RCC 7860 (cell line): ENCODE measurements at places on chromosomes 1 and 21.

DNA sequence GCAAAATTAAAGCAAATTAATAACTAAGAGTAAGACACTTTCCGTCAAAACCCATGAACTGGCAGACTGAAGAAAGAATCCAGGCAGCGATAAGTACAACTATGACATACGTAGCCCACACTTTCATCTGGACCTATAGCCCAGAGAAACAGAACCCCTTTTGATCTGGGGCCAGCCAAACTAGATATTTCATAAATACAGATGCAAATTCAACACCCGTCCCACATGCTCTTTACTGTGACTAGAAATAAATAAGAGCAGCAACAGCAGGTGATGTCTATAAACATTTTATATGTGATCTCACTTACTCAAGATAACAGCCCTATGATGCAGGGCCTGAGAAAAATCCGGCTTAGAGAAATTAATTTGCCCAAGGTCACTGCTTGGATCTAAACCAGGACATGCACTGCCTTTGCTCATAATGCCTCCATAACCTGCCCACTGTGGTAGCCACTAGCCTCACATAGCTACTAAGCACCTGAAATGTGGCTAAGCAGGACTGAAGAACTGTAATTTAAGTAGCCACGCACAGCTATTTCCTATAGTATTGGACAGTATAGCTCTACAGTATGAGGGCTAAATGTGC is 130.2 kb downstream of the TGFBR3 start:
- DNase-seq, result no peak

DNA sequence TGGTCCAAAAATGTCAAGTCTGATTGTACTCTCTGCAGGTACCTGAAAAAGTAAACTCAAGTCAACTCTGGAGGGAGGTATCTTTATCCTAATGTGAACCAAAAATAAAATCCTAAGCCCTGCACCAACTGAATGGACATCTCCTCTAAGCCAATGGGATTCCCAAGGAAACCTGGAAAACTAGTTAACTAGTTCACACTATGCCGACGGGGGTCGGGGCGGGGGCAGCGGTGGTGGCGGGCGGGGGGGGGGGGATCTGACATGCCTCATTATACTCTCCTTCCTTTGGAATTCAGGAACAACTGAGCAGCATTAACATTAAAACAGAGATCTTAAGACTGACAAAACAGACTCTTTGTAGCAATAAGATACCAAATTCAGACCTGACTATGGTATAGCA is 452.6 kb upstream of the CAMK1G start:
- no peak for DNase-seq

DNA sequence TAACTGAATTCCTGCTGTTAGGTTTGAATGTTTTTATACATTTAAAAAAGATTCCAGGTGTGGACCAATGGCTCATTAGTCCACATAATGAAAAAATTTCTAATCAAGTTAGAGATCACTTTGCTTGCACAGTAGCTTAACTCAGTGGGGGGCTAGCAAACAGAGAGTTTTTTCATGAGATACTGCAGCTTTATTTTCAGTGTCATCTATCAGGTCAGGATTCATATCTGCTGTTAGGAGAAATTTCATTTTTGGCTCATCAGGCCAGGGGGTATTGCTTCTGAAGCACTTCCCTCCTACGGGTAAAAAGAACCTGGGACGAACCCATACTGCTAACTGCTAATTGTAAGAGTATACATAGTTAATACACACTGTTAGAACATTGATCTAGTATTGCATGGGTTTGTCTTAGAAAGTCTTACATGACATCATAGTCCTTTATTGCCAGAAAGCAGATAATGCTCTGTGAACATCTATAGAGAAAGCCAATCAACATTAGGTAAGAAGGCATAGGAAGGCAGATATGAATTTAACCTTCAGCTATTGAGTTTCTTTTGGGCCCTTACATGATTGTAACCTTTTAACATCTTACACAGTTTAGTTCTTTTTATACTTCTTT is 38.0 kb downstream of the ADGRL2 start:
- DNase-seq, result no peak

DNA sequence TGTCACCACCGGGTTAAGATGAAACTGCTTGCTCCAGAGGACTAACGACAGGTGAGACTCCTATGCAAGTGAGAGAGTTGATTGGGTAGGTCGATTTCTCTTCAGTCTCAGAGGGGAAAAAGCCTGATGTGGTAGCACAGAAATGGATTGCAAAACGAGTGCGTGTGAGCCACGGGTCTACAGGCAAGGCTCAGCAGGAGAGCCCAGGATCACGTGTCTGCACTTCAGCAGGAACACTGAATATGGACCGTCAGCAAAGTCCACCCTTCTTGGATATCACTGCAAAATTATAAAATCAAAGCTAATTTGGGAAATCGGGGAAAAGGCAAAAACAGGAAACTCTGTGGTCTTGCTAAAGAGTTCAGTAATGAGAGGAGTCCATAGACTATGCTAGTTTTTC is 107.7 kb upstream of the ZNF648 start:
- no peak for DNase-seq

DNA sequence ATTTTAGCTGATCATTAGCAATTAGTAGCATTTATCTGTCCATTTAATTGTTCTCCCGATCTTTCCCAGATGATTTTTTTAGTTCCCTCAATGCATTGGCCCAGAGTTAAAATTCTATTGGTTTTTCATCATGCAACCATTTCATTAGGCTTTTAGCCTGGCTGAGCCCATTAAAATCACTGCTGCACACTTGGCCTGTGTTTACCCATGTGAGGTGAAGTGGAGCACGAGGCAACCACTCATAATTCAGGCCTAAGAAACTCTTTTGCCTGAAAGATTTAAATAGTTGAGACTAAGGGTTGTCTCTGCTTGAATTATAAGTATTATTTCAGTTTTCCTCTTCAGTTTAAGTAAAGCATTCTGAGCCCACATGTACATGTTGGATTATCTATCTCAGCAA is 889.0 kb upstream of the ADGRL4 start:
- DNase-seq, result no peak

DNA sequence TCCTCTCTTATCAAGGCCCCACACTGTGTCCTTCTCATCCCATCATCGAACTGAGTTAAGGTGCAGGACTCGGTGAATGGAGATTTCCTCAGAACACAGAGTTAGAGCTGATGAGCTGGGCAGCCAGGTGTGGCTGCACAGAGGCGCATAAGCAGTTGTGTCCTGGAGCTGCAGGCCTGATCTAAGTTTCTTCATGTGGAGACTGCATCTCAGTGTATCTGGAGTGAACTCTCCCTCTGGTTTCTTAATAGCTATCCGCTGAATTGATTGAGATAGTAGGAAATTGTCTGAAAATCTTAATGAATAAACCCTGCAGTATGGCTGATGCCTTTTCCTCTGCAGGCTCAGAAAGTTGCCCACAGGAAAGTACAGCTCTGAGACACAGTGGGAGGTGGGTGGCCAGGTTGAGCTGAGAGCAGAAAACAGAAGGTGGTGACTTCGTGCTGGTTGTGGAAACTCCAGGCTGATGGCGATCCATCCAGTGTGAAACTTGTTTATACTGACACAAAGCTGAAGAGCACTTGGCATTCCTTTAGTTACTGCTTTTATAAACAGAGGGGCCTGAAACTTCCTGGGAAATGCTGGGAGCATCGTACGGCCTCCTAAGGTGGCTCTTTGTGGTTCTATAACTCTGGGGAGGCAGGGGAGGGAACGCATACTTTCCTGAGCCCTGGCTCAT is 67.4 kb upstream of the F3 start:
- no peak for DNase-seq

GRCh38 chr1:40092706-40093639 is 4.1 kb downstream of the PPT1 start:
- no peak for DNase-seq

- DNase-seq, result no peak
Observed at GRCh38 chr1:158071138-158071537, 77.7 kb downstream of the KIRREL1 start.

DNA sequence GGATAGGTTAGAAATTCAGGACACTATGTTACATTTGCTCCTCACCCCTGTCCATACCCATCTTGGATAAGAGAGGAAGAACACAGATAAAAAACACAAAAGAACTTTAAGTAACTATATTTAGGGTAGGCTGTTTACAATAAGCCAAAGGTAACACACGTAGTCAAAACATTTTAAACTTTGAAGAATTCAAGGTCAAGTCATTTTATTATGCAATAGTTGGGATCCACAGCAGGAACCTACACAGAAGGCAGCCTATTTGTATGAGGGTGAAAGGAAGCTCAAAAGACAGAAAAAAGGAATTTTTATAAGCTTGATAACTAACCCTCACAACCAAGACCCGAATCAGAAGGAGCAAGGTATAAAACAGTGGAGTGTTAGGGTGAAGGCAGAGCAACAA is 89.6 kb downstream of the ZSWIM5 start:
- no peak for DNase-seq

- no peak for DNase-seq
Observed at GRCh38 chr1:209869291-209870149, 41.7 kb downstream of the UTP25 start.

DNA sequence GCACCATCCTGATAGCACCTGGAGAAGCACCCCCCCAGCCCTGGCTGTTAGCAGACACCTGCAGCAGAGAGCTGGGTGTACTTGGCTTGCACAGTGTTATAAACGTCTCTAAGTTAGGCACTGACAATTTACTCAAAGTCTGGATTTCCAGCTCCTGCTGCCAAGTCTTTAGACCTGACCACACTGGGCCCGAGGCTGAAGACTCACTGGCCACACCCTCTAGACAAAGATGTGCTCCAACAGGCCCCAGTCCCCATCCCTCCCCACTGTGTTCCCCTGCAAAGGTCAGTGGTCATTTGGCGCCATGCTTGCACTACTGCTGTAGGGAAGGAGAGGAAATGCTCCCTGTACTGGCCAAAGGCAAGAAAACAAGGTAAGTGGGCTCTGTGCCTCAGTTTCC is 31.1 kb downstream of the PADI6 start:
- DNase-seq, result no peak

DNA sequence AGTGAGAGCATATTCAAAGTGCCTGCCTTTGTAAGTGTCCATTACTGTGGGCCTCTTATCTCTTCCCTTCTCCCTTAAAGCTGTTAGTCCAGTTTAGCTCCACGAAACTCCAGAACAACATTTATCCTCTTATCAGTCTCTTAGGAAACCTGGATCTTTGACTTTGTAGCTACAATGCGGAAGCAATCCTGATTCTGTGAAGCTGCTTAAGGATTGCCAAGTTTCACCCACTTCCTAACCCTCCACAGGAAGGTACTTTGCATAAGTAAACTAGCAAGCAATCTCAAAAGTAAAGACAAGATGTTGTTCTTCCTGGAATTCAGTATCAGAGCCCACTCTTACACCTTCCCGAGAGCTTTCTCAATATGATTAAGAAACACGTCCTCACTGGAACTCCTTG is 164.9 kb upstream of the USP25 start:
- no peak for DNase-seq

GRCh38 chr1:43002766-43003165 is 44.1 kb upstream of the SLC2A1 start:
- no peak for DNase-seq

DNA sequence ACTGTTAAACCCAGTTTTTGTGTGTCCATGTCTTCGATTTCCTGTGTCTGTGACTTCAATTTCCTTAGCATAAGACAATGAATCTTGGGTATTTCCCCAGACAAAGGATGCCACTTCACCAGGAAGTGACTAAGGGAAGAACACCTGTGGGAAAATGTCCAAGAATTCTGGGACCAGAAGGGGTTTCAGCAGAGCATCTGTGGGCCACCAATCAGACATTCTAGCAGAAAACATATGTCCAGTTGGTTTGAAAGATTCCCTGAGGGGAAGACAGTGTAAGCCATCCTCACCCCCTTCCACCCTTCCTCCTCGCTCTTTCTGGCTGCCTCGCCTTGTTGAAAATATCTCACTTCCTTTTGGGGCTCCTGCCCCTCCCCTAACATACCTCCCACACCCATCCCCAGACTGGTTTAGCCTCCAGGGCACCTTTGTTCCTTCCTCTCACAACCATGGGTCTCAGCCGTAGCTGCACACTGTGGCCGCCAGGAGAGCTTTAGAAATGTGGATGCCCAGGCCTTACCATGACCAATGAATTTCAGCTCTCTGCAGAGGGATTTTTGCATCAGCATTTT is 25.5 kb upstream of the IFNAR1 start:
- DNase-seq, result no peak

DNA sequence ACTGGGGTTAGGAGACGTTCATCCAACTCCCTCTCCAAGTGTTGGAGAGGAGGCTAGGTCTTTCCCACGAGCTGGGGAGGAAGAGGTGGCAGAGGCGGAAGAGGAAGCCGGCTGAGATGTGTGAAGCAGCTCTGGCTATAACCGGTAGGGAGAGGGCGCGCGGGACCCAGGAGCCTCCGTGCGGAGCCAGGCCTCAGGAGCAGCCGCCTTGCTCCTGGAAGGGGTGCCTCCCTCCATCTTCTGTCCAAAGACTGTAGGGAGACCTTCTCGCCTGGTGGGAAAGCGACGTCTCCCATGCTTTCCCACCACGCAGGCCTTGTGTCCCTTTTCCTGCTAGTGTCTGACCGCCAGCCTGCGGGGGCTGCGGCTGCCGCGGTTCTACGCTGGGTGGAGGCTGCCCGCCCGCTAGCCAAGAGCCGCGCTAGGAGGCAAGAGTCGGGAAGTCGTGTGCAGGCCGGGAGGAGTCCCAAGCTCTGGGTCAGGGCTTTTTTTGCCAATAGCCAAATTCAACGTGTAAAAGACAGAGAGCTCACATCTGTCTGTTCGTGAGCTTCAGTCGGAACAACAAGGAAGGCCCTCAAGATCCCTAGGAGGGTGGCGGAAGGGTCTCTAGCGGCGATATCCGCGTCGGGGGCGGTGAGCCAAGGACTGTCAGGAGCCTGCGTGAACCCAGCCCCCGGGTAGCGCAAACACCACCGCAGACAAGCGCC is 8.4 kb upstream of the NBPF11 start:
- no peak for DNase-seq

GRCh38 chr1:78501203-78501602 is 10.4 kb downstream of the PTGFR start:
- no peak for DNase-seq

- DNase-seq, result no peak
Observed at GRCh38 chr1:61616830-61617229, 108.1 kb downstream of the TM2D1 start.

- no peak for DNase-seq
Observed at GRCh38 chr1:54353959-54354358, 52.2 kb downstream of the SSBP3 start.

GRCh38 chr1:246658567-246658966 is 65.6 kb upstream of the SCCPDH start:
- DNase-seq, result no peak

DNA sequence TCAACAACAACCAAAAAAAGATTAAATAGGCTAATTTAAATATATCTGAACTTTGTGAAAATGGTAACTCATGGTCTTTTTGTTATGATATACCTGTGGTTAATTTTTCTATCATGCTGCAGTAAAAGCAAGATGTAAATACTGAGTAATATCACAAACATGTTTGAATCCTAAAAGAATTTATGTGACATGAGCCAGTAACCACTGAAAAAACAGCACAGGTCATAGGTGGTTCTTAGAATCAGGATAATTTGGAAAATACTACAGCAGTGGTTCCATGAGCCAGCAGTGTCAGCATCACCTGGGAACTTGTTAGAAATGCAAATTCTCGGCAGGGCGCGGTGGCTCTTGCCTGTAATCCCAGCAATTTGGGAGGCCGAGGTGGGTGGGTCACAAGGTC is 4.1 kb downstream of the ATP5IF1 start:
- no peak for DNase-seq

- no peak for DNase-seq
Observed at GRCh38 chr1:33097762-33098161, 16.8 kb downstream of the AZIN2 start.

- DNase-seq, result no peak
Observed at GRCh38 chr1:206002160-206002559, 1.0 kb downstream of the RAB7B start.

- no peak for DNase-seq
Observed at GRCh38 chr1:206939841-206940587, 6.3 kb downstream of the PIGR start.

GRCh38 chr1:192958871-192959270 is 100.3 kb downstream of the UCHL5 start:
- DNase-seq, result no peak
